ENCODE measurements at places on chromosomes 12 and 14.

GRCh38 chr12:108886873-108887629 lies 7.2 kb downstream of the DAO start:
- DNase-seq = no peak

GRCh38 chr12:76445462-76445861 lies 97.2 kb upstream of the BBS10 start:
- DNase-seq = no peak

DNA sequence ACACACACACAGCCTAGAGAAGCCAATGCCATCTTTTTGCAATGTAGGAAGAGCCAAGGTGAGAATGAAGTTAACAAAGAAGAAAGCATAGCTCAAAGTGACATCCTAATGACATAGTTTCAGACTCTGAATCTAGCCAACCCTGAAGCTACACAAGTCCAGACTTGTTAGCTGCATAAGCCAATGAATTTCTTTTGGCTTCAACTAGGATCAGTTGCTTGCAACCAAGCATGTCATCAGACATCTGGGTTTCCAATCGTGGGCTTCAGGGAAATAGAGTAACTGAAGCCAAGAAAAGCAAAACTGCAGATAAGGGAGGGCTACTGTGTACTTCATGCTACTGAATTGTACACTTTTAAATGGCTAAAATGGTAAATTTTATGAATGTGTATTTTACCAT lies 4.4 kb upstream of the GPHN start:
- no peak for DNase-seq

DNA sequence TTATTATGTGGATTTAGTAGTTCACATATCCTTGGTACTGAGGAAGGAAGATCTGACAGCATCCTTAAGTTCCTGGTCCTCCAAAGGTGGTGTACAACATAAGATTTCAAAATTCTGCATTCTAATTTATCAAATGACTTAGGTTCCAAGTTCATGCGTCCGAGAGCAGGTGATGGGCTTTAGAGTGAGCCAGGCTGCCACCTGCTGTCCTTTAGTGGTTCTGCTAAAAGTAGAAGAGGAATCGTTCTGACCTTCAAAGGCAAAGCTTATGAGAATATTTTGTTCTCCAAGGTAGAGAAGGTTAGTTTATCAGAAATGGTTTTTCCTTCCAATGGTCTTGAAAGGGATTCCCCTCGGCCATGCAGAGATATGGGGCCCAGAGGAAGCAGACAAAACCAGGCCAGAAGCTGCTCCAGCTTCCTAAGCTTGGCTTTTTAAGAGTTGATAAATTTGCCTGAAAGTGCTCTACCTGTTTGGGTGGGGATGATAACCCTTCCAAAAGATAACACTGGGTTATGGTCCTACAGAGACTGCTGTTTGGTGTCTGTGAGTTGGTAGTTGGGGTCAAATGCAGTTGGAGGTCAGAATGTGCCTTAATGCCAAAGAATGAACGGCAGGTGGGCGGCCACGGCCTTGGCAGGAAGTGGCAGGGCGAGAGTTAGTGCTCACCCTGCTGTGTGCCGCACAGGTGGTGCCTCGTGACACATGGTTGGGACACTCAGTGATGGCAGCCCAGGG lies 29.1 kb upstream of the LRTM2 start:
- DNase-seq = no peak

DNA sequence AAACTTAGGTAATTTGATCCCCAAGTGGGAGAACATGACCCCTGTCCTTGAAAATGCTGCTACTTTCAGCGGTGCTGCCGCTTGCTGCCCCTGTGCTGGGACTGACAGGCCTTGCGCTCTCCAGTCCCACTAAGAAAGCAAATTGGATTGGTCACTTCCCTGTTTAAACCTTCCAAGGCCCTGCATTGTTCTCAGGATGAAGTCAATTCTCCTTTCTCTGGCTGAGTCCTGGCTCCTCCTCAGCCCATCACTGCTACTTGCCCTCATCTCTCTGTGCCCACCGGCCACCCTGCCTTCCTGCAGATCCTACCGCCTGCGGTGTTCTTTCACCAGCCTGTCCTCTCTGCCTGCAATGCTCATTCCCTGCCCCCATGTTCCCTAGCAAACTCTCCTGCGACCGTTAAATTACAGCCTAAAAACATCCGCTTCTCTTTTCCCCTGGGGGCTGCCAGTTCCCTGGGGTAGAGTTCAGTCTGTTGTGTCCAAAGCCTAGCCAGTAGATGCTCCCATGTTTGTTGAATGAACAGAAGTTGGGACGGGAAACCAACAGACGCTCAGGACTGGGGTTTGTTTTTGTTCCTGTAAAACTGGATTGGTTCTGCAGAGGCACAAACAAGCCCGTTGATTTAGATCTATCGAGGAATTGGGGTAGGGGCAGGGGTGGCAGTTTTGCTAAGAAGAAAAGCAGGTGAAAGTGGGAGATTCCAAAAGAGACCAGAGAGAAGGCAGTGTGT lies 127.3 kb upstream of the HIF1A start:
- no peak for DNase-seq

DNA sequence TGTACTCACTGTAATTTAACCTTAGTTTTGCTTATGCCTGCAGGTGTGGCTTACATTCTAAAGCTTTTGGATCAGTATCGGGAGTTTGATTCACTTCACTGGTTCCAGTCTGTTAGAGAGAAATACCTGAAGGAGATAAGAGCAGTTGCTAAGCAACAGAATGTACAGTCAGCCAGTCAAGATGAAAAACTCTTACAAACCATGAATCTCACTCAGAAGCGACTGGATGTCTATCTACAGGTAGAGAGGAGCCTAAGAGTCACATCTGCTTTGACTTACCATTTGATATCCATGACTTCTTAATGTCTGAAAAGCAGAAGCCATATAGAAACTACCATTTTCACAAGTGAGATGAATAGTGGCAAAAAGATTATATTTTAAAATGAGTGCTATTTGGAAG lies 56.5 kb downstream of the WASHC4 start:
- DNase-seq = no peak

Measured in caudate nucleus (tissue), 63 donors.